Kidney epithelial cell (primary cell): ENCODE measurements at places on chromosomes 1 and 21. TPM values are rescaled to one million over a fixed set of nuclear protein-coding genes. Genes with fewer than 3 reads are reported as not detected.

DNA sequence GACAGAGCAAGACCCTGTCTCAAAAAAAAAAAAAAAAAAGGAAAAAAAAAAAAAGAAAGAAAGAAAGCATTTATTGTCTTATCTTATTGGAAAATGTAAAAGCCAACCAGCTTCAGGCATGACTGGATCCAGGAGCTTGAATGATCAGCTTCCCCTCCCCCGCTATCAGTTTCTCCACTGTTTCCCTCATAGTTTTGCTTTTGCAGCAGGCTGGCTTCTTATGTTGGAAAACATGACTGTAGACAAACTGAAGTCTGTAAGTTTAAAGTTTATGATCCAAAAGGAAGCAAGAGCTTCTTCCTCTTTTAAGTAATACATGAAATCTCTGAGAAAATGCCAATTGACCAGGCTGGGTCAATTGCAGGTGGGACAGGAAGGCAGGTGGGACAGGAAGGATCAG is 52.2 kb downstream of the FHAD1 start:
- DNase-seq = no peak

DNA sequence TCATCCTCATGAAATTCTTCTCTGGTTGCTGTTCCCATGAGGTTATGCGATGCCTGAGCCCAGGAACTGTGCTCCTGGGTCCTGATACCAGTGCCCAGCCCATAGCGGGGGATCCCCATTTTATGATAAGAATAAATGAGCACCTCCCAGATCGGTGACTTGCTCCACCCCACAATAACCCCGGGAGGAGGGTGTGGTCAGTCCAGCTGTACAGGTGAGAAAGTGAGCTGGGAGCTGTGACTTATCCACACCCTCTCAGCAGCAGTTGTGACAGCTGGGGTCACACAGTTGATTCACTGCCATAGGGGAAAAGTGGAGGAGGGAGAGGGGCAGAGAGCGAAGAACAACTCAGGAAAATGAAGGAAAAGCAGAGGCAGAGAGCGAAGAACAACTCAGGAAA is 33.4 kb downstream of the OR2G3 start:
- DNase-seq = no peak

GRCh38 chr1:211534545-211535291 is 42.8 kb upstream of the RD3 start:
- no peak for DNase-seq

DNA sequence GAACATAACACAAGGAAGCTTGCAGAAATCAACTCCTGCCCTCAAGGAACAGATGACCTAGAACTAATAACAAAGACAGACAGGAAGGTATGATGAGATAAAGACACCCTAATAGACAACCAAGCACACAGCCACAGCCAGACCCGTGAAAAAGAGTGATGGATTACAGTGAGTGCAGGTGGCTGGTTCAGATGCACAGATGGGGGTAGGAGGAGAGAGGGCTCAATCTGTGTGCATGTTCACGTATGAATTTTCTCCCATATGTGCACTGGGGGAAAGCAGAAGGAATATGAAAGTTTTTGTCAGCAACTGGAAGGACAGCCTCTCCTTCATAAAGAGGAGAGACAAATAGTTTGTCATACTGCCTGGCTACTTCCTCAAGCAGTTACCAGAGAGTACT is 367.1 kb downstream of the PBX1 start:
- DNase-seq = no peak

DNA sequence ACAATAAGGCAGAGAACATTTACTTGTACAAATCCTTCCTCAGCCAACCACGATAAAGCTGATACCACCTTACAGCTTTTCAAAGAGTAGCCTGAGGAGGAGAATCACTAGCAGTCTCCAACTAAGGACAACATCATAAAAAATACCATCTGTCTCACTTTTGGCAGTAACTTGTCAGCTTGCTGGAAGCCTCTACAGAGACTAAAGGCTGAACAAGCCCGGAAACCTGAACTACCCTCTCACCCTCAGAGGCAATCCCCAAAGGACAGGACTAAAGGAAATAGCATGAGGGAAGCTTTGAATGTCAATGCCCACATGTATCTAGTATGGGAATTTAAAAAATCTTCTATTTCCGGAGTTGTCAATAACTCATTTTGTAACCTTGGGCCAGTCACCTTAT is 10.6 kb downstream of the SRSF4 start:
- DNase-seq = no peak

- DNase-seq = no peak
These were observed 546.8 kb downstream of the RWDD3 start for GRCh38 chr1:95780836-95781235.

GRCh38 chr1:54009406-54009805 is 8.6 kb downstream of the LDLRAD1 start:
- DNase-seq = no peak

DNA sequence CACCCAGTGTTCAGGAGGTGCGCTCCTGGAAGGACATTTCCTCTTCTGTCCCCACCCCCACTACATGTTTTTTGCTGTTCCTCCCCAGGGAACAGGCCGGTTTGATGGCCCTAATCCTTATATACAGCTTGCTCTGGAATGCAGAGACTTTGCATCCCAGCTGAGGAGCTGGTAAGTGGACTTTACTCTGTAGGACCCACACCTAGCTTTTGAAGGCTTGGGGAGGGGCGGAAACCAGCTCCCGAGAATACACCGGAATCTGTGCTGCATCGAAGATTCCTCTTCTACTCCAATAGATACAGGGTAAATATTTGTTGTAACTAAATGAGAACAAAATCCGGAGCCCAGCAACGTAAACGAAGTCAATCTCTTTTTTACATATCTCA is 1.2 kb upstream of the CGN start:
- no peak for DNase-seq

GRCh38 chr1:70909262-70909822 is 138.3 kb downstream of the PTGER3 start:
- no peak for DNase-seq

DNA sequence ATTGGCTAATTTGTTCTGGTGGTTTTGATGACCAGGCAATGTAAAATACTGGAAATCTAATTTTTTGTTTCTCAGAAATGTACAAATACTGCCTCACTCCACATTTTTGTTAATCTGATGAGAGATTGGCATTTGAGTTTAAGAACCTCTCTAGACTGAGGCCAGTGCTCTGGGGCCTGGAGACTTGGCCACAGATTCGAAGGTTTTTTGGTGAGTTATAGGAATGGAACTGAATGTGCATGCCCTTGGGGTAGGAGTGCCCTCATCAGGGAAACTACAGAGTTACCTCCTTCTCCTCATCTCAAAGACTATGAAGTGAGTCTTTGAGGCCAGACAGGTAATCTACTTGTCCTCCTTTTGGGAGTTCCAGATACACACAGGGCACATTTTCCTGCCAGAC is 347.9 kb downstream of the LTN1 start:
- DNase-seq = no peak

DNA sequence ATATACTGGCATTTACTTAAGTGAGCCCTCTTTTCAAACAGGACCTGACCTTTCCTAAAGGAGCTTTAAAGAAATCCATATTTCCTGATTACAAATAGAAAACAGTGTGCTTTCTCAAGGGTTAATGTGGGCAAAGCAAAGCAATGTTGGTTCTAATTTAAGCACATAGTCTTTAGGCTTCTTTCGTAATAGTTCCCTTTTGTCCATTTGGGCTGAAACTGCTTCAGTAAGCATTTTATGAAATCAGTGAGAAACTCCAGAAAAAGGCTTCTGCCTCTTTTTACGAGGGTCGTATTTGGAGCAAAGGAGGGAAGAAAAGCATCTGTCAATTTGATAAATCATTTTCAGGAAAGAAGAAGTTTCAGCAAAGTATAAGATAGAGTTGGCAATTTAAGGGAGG is 331.2 kb downstream of the KIF26B start:
- no peak for DNase-seq

DNA sequence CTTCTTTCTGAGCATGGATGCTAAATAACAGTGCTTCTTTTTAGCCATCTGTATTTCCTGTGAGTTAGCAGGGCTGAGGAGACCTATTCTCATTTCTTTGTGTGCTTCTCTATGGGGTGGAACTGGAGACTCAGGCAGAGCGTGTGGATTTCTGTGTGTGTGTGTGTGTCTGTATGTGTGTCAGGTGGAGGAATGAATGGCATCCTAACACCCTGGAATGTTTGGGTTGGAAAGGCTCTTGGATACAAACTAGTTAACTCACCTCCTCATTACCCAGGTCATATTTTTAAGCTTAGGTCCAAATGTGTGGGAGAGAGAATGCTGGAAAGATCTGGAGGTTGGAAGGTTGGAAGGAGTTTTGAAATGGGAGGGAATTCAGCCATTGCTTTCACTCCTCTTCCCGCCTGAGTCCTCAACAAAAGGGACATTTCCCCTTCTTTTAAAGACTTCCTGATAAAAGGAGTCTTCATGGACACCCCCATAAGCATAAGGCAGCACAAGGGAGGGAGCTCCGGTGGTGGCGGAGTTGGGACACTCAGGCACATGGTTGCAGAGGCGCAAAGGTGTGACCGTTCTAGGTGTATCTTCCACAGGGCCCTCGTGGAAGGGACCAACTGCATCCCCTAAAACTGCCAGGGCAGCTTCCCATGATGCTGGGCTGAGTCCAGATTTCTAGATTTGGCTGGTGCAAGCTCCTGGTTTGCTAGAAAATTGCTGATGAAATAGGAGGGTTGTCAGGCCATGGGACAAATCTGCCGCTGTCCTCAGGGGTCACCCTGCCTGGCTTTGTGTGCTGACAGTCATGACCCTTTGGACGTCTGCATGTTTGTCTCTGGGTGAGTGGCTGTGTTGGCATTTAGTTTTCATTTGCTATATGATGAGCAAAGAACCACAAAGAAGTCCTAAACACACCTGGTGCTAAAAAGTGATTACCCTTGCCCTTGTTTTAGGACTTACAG is 37.6 kb downstream of the MTARC1 start:
- DNase-seq = no peak

DNA sequence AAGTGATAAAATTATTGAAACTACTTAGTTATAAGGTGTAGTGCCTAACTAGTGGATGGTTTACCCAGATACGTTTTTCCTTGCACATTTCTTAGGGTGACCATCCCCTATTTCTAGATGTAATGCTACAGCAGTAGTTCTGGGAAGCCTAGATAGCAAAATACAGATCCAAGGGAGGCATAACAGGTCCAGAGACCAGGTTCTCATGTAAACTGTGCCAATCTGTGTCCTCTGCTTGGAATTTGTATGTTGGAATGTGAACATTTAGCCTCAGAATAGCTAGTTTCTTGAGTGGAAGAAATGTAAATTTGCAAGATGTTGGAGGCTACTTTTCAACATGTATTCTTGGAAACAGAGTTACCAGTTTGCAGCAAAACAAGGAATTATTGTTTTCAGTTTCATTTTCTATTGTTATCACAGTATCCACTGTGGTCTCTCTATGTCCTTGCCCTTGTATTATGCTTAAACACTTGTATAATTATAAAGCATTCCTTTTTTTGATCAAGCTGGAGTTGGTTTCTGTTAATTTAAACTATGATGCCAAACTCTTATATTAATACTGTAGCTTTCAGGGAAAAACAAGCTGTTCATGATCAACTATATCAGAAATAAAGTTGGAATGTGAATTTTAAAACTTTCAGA is 102.0 kb upstream of the BRINP3 start:
- DNase-seq = no peak

DNA sequence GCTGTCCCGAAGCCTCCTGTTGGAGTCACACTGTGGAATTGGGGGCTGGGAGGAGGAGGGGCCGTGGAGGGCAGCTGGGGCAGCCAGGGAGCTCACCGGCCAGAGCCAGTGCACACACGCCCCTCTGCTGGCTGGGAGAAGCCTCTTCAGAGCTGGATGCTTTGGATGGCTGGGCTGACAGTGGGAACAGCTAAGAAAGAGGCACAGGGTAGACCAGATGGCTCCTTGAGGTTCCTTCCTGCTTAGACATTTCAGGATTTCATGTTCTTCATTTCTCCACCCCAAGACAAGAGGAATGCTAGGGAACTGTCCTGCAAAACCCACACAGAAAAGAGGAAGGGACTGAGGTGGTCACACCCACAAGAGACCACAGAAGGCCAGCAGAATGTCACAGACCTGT is 254.8 kb upstream of the VAMP3 start:
- DNase-seq = no peak

The VPS26C gene
- 64.1 and 80.8 TPM in 2 replicates for total RNA-seq

The MYBPH gene
- not detected in 2 replicates for total RNA-seq

The TNFRSF8 gene
- 0.21 and 1.2 TPM in 2 replicates for total RNA-seq

The RNU1-1 gene
- total RNA-seq = under 0.01 TPM in 2 replicates

The LYPLA2 gene
- total RNA-seq = 163 and 235 TPM in 2 replicates
